ENCODE measurements at places on chromosomes 2 and 18.

DNA sequence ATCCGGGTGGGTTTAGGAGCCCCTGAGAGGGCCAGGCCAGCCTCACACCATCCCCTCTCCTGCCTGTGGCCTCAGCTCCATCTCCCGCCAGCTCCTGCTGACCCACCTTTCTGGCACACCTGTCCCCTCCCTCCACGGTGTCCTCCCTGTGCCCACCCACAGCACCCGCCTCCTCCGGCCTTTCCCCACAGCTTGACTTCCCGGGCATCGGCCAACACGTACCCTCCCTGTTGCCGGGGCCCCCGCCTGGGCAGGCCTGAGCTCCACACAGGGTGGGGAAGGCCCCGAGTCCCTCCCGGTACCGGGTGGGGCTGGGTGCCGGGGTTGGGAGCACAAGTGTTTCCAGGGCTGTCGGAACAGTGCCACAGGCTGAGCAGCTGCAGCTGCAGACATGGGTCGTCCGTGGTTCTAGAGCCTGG, 6.5 kb downstream of the GPC1 start:
- DNase-seq, result no peak

GRCh38 chr2:18784245-18784644, 194.9 kb upstream of the NT5C1B start:
- no peak for DNase-seq

DNA sequence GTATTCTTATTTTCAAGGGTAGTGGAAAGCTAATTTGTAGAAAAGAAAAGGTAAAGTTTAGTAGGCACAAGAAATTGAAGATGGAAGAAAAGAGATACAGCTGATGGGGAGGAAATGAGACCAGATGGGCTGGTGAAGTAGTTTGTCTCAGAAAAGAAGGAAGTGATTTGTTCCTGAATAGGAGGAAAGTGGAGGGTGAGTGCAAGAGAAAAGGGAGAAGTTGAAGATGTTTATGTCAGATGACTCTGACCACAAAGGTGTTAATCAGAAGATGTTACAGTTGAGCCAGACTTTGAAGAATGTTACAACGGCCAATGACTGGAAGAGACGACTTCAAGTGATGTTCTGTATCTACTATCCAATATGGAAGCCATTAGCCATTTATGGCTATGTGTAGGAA, 21.2 kb downstream of the ZSCAN30 start:
- DNase-seq, result no peak

DNA sequence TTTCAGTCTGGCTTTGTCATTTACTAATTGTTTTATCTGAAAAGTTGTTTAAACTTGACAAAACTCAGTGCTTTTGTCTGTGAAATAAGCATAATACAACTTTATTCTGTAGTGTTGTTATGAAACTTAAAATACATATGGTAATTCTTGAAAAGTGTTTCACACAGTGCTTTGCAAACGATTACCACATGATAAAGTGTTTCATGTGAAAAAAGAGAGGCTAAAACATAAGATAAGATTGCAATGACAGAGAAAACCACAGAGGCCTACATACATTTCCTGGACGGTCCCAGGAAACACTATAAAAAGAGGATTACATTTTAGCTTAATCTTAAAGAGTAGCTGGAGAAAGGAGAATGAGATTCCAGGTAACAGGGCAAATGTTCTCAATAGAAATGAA, 1934.6 kb upstream of the LRRTM1 start:
- DNase-seq, result no peak

GRCh38 chr2:30705711-30706533, 101.3 kb downstream of the CAPN13 start:
- peak; percentile 92 for DNase-seq

DNA sequence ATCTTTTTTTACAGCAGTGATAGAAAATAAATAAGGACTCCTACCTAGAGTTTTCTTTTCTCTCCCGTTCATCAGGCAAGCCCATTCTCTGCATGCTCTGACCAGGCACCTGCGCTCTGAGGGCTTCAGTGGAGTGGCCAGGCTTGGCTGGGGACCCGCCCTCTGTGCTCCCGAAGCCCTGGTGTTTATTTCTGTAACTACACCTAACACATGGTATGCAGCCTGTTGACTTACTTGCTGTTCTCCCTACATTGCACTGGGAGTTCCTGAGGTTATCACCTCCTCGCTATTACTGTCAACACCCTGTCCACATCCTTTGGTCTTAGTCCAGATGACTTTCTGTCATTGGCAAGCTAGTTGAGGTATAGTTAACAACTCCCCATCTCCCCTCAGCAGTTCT, 317.7 kb downstream of the LPIN1 start:
- DNase-seq, result no peak
